ENCODE measurements at places on chromosomes 3 and 15. TPM values are rescaled to one million over a fixed set of nuclear protein-coding genes. Genes with fewer than 3 reads are reported as not detected.

GP9 gene
- 0.66 TPM for polyA plus RNA-seq

ZNF662 gene
- polyA plus RNA-seq = 37.7 TPM

DNA sequence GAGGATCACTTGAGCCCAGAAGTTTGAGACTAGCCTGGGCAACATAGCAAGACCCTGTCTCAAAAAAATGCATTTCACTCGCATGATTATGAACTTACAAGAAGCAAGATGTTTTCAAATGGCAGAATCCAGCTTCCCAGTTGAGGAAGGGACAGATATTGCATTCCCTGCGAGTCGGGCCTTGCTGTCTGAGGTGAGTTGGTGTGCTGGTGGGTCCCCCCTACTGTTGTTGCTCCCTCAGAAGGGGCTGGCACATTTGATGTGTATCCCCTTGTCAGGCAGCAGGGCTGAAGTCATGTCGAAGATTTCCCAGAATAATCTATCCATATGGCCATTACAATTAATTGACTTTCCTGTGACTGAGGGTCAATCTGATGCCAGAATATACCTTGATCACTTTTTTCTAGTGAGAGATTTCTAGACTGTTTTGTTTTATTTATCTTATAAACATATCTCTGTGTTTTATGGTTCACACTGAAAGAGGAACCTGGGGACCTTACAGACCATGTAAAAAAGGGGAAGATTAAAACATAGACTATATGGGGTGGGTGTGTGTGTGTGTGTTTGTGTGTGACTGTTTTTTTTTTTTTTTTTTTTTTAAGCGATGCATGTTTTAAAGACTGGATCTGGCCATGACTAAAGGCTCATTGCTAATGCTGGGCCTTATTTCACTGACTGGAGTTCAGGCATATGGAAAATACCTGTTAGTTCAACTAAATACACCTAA lies 112.1 kb upstream of the MRPS22 start:
- no peak for DNase-seq

GRCh38 chr3:5022187-5022965 lies 43.1 kb downstream of the BHLHE40 start:
- no peak for DNase-seq

DNA sequence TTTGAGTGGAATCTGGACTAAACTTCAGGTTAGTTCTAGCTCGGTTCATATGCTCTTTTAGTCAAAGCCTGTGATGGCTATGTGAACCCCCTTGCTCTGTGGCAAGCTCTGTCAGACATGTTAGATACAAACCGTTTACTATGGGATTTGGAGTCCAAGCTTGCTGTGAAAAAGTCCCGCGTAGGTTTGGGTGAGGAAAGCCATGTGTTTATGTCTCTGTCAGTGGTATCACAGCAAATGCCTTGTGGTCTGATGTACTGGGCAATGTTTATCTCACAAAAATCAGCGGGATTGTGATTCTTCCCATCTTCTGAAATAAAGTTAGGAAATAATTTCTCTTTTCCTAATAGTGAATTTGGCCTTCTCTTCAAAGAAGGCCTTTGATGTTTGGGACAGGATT lies 5.0 kb downstream of the BOC start:
- DNase-seq = no peak

GRCh38 chr3:156181509-156181908 lies 61.1 kb downstream of the KCNAB1 start:
- no peak for DNase-seq

DNA sequence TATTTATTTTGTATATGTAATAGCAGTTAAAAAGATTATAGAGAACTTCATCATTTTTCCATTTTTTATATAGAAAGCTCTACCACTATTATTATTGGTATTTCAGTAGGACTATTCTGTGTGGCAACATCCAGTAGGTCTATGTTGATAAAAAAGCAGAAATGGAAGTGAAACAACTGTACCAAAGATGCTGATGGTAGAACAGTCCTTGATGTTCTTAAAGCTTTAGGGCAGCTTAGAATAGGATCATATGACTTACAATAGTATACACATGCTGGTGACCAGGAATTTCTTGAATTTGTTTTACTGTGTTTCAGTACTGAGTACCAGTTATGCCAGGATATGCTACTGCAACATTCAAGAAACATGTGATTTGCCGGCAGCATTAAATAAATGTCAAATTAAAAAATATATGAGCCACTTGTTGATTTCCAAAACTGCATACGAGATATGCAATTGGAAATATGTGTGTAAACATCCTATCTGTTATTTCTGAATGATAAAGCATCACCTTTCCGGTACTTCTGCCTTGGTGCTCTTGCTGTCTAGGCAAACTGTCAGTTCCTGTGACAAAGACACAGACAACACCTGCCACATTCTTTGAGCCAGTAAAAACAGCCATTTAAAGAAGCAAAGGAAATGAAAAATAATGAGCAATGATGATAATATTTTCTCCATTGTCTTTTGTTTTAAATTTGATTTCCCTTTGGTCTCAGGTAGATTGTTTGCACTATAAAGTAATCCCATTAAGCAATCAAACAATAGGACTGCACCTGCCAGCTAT lies 649.2 kb downstream of the ZPLD1 start:
- DNase-seq = no peak

GRCh38 chr3:159635047-159635641 lies 353.5 kb upstream of the IL12A start:
- no peak for DNase-seq

GRCh38 chr3:23669541-23670255 lies 136.1 kb upstream of the UBE2E1 start:
- DNase-seq = no peak

Data from left renal pelvis (tissue), 4 donors.